ENCODE measurements at places on chromosomes 3 and 15.

DNA sequence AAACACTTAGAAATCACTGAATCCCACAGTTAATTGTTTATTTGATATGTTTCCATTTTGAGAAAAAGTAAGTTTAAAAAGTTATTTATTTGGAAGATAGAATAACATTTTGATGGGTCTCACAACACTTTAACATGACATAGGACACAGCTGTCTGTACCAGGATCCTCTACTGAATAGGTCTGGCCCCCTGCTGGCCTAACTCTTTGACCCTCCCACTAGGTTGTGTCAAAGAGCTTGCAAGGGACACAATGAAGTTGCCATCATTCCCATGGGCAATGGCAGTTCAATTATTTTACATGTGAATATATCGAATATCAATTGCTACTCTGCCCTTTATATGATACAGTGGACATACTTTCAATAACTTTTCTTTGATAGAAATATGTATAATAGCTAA, 138.9 kb downstream of the EPHA3 start:
- DNase-seq: no peak

DNA sequence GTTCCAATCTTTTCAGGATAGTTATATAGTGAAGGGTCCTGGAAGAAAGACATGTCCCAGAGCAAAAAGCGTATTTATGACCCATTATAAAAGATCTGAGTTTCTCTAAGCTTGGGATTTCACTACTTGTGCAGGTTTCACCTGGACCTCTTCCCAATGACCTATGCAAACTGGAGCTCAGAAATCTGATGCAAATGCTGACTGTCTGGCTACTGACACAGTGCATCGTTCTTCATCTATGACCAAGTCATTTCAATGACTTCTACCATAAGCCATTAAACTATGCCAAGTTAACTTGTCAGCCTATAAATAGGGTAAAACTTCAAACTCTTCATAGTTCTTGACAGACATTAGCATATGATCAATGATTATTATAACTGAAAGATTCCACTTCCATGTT, 11.1 kb downstream of the STAG1 start:
- DNase-seq: no peak

DNA sequence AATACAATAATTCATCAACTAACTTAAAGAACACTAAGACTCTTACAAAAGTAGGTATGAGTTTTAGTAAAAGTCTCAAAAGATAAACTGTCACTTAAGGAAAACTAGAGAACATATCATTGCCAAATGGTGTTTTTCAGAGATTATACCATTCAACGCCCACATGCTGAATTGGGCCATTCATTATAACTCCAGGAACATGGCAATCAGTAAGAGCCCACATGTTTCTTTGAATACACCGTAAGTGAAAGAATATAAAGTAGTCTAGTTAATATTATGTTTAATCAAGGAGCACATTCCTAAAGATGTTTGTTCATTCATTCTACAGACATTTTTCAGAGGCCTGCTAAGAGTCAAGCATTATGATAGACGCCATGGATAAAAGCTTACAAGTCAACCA, 22.9 kb downstream of the B3GNT5 start:
- DNase-seq: no peak

- no peak for DNase-seq
Measured at GRCh38 chr3:188316021-188316722, 162.2 kb downstream of the LPP start.

DNA sequence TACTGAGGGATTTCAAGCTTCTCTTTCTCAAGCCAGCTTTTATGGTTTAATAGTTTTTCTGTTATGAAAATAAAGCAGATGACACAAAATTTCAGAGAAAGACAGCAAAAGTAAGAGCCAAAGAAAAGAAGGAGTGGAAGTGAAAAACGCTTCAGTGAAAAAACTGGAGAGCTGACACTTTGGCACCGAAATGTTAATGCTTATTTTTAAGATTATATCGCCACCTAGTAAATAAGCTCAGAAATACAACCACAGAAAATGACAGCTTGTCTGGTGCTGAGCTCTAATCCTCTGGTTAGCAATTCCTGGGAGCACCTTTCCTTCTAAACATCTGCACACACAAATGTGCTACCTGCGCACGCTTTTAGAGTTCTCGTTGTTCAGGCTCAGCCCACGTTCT, 101.6 kb downstream of the ZPLD1 start:
- DNase-seq: no peak

GRCh38 chr3:9955067-9955502, 2.9 kb upstream of the PRRT3 start:
- no peak for DNase-seq

DNA sequence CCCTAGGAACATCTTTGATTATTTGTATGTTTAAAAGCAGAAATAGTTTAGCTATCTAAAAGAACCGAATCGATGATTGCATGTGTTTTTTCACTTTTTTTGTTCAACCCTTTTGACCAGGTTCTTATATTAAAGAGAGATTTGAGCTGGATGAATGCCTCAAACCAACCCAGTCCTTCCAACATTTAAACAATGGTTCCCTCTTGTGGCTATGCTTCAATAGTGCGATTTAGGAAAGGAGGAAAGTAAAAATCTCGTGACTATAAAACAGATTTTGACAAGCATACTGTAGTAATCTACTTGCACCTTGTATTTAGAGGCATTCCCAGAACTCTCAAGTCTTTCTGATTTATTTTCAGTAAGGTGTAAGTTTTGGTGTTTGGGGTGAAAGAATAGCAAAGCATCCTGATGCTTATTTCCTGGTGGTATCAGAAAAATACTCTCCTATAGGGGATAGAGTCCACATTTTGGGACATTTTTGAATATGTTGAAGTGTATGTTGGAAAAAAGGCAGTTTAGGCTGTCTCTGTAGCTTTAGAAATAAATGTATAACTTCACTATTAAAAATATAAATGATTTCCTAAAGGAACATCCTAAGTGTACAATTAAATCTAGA, 159.6 kb upstream of the KCNH8 start:
- no peak for DNase-seq

DNA sequence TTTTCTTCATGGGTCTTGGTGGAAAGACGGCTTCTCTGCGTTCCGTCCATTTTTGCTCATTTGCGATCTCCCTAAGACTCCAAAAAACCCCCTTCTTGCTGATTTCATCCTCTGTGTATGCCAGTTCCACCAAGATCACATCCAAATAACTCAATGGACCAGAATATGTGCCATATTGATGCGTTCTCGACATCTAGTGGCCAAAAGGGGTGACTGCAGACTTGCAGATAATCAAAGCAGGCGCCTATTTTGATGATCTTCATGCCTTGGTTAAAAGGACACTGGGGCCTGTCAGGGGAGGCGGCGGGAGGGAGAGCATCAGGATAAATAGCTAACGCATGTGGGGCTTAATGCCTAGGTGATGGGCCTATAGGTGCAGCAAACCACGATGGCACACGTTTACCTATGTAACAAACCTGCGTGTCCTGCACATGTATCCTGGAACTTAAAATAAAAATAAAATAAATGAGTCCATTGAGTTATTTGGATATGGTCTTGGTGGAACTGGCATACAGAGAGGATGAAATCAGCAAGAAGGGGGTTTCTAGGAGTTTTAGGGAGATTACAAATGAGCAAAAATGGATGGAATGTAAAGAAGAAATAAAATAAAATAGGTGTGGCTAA, 104.2 kb upstream of the RAD18 start:
- DNase-seq: no peak

GRCh38 chr3:19947549-19948225, 790 bp downstream of the RAB5A start:
- DNase-seq: no peak

DNA sequence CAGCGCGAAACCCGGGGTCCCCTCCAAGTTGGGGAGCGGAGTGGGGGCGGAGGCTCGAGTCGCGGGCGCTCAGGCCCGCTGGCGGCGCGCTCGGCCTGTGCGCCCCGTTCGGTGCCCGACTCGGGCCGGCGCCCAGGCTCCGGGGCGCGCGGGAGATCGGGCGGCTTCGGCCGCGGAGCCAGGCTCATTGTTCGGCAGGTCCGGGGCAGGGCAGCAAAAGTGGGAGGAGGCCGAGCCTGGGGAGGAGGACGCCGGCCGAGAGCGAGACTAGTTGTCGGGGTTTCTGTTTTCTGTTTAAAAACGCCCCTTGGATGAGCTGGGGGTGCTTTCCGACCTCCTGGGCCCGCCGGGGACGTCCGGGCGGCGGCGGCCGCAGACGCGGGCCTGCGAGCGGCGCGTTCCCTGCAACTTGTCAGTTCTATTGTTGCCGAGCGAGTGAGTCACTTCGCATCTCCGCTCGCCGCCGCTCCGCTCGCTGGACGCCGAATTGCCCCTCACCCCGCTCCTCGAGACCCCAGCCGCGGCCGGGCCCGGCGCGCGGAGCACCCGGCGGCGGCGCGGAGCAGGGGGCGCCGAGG, 676 bp downstream of the TCF12 start:
- peak; percentile 33 for DNase-seq

- DNase-seq: no peak
Measured at GRCh38 chr15:66587749-66588148, 22.0 kb upstream of the LCTL start.

DNA sequence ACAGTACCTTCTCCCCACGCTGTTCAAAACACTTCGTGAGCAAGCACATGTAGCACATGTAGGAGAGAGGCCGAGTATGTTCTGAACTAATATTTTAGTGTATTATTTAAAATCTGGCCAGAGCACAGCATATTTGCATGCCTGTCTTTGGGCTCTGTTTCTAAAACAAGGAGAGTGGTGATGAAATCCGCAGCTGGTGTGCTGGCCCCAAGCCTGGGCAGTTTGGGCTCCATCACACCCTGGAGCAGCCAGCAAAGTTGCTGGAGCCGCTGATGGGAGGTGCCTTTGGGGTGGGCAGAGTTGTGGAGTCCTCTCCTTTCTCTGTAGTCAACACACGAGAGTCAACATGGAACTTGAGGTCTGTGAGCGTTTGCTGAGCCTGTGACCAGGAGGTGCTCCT, 116.6 kb downstream of the SLCO3A1 start:
- DNase-seq: no peak

- DNase-seq: no peak
Measured at GRCh38 chr3:133944641-133945380, 49.1 kb upstream of the RAB6B start.

GRCh38 chr3:106822204-106822603, 555.0 kb upstream of the CCDC54 start:
- DNase-seq: no peak

GRCh38 chr3:174498638-174499037, 360.5 kb upstream of the NAALADL2 start:
- DNase-seq: no peak

DNA sequence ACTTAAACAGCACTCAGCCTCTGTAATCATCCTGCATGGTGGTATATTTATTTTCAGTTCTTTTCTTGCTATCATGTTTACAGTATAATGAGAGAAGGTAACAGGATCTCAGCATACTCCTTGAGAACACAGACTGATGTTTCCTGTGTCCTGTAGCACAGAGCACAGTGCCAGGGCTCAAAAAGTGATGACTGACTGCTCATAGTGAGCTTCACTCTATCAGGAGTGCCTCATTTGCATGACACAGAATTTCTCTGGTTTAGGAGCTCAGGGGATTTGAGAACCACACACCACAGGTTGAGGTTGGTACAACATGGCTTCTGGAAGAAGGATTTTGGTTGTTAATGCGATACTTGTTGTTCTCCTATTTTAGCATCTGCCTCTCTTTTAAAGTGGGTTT, 68.5 kb upstream of the SLC2A2 start:
- no peak for DNase-seq

GRCh38 chr3:176574786-176575185, 622.5 kb downstream of the TBL1XR1 start:
- DNase-seq: no peak
